Activated naive CD8-positive, alpha-beta T cell treated with anti-CD3 and anti-CD28 coated beads, Interleukin-2, amount 50 U/mL, for 24 hours (primary cell): ENCODE measurements at places on chromosomes 4 and X.
A peak's percentile ranks its signal among the peaks of the same experiment; 100 is the strongest.

GRCh38 chr4:18698119-18698883, 676.7 kb upstream of the LCORL start:
- no peak for DNase-seq

DNA sequence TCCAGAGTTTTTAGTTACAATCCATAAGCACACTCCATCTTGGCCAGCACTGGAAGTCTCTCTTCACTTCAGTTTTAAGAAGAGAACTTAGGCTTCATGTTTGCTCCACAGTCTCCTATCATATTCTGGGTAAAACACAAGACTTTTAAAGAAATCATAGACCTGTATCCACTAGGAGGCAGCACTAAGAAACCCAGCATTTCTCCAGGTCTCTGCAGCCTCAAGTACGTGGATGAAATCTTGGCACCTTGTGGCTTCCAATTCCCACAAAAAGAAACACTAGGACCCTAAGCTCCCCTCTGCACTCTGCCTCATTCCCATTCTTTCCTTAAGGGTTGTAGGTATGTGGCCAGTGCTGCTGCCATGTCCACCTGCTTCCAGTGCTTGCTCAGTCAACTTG, 367.3 kb upstream of the CASK start:
- no peak for DNase-seq

GRCh38 chr4:83910693-83911092, 374.8 kb downstream of the GPAT3 start:
- DNase-seq: no peak

DNA sequence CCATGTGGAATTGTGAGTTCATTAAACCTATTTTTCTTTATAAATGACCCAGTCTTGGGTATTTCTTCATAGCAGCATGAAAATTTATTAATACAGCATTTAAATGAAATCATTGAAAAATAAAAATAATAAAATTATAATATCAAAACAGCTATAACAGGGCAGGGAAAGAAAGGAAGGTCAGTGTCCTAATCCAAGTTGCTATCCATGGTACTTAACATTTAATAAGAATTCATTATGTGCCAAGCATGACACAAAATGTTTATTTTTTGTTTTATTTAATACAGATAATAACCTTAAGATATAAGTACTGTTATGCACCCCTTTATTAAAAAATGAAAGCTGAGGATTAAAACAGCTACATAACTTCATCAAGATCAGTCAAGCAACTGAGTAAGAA, 838.4 kb downstream of the RAB28 start:
- no peak for DNase-seq

DNA sequence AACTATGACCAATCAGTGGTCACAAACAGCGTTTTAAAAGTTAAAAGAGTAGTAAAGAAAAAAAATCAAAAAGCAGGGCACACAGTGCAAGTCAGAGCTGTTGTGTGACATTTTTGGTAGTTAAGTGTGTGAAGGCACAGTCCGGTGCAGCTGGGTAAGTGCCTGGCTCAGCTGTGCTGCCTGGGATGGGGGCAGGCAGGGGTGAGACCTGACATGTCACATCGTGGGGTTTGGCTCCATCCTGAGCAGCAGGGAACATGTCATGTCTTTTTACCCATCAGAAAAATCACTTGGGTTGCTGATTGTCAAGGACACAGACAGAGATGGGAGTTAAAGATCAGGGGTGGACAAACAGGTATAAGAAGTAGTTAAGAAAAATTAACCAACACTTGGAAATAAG, 125.1 kb downstream of the NSUN7 start:
- DNase-seq: no peak

DNA sequence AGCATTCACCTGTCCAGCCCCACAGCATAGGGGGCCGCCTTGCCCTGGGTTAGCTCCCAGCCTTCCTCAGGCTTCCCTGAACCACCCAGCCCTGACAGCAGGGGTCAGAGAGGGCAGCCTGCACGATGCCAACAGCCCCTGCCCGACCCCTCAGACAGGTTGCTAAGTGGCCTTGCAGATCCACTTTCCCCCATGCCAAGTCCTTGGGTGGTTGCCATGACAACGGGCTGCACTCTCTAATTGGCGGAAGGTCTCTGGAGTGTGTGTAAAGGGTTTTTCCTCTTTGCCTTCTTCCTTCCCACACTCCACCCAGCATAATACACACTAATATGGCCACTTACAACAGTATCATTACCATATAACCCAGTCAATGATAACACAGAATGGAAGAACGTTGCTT, 99.6 kb upstream of the AFAP1 start:
- no peak for DNase-seq

- DNase-seq: no peak
These were observed 123.9 kb upstream of the ACSL4 start for GRCh38 chrX:109856974-109857373.

- peak; percentile 51 for DNase-seq
These were observed 20.1 kb upstream of the SASH3 start for GRCh38 chrX:129759576-129760061.

GRCh38 chr4:151922306-151922705, 161.5 kb upstream of the GATB start:
- no peak for DNase-seq
